ENCODE measurements at places on chromosomes 11 and 22.

DNA sequence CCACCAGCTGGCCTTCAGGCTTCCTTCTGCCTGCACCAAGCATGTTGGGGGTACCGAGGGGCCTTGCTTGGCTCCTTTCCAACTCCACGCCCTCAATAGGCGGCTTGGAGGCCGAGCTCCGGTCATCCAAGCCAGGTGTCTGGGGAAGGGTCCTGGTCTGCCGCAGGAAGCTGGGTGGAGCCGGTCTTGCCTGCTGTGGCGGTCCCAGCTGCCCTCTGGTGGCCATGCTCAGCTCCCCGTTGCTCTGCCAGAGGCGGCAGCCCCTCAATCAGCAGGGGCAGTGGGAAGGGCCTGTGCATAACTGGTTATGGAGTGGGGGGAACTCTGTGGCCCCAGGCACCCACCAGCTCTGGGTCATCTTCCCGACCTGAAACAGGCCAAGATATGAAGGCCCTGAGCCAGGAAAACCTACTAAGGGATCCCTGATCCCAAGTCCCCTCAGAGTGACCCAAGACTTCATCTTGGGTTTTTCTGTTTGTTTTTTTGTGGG lies 3.2 kb downstream of the ARVCF start:
- no peak for DNase-seq

DNA sequence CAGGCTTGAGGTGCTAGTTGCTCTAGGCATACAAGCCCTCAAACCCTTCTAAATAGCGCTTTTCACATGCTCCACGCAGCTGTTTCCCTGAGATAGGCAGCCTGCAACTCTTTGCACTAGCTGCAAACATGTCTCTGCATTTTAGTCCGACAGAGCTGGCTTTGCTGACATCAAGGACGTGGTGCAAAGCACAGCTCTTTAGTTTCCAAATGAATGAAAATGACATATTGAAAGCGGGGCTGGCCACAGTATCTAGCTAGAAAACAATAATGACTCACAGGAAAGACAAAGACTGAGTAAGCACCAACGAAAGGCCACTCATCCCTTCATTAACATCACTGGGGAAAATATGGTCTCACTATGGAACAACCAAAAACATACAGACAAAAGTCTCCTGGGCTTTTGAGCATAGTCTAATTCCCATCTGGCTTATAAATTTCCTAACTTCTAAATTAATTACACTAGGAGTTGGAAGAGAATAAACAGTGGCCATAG lies 15.3 kb upstream of the ZC3H12C start:
- DNase-seq = no peak

DNA sequence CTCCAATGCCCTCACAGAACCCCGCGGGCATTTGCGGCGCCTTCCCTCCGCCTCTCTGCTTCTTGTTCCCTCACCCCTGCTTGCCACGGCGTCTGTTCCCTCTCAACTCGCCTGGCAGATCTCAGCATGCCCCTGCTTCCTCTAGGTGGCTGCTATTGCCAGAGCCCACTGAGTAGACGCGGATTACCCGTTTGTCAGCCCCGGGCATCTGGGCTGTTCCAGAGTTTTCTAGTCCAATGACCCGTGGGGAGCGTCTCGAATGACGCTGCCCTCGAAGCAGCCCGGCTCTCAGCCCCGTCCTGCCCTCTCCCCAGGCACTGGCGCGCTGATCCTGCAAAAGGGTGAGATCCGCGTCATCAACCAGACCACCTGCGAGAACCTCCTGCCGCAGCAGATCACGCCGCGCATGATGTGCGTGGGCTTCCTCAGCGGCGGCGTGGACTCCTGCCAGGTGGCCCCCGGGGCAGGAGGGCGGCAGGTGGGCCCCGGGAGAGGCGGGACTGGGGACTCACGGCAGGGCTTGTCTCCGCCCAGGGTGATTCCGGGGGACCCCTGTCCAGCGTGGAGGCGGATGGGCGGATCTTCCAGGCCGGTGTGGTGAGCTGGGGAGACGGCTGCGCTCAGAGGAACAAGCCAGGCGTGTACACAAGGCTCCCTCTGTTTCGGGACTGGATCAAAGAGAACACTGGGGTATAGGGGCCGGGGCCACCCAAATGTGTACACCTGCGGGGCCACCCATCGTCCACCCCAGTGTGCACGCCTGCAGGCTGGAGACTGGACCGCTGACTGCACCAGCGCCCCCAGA lies 49.7 kb downstream of the ST14 start:
- no peak for DNase-seq

GRCh38 chr22:46580940-46581537 lies 39.1 kb upstream of the GRAMD4 start:
- DNase-seq = no peak

GRCh38 chr11:110019675-110020074 lies 73.5 kb upstream of the ZC3H12C start:
- no peak for DNase-seq

- no peak for DNase-seq
Measured at GRCh38 chr11:65958774-65959420, 2.6 kb upstream of the SART1 start.

DNA sequence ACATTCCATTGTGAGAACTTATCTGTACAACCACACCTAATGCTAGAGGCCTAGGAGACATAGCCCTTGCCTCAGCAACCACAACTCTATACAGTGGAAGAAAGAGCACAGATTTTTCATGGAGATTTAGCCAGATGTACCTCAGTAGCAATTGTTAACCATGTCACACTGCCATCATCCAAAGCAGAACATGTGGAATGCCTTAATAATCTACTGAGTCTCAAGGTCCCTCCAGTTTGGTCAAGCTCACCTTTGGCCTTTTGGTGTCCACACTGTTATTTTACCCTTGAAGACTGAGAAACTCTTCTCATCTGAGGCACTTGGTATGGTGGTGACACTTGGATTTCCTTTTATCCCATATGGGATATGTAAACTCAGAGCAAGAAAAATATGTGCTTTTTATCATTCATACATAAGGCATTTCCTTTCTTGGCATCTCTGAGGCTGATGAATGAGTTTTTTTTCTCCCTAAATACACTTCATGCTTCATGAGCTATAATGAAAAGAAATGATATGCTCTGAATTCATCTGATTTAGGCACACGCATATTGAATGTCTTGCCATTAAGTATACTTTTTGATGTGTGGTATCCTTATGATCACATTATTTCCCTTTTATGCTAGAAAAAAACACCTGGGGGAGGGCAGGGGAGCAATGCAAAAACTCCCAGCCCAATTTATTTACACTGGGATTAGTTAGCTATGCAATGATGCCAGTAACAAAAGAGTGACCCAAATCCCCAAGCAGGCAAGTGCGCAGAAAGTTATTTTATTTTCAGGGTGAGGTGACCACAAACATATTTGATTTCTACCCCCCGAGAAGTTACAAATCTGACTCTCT lies 63.3 kb upstream of the ME3 start:
- no peak for DNase-seq

DNA sequence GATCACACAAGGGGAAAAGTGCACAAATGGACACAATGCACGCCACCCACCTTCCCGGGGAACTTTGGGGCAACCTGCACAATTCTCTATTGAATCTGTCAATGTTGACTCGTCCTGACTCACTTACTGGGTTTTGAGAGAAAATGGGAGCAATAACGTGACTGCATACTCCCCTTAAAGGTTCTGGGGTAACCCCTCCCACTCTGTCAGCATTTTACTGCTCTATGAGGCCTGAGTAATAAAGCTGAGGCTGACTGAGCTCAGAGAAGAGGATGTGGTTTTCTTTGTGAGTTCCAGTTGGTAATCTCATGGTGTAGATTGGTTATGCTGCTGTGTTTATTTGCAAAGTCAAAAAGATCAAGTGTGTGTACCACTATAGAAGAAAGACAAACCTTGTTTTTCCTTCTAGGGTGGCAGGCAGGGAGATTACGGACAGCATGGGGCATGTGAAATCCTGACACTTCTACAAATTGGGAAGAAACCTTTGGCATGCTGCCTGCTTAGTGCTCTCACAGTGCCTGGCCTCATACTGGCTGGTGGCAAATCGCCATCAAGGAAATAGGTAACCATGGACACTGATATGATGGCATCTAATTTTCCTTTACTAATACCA lies 16.1 kb upstream of the APOA1 start:
- no peak for DNase-seq

- no peak for DNase-seq
Measured at GRCh38 chr11:63882555-63883242, 34.3 kb downstream of the RCOR2 start.

DNA sequence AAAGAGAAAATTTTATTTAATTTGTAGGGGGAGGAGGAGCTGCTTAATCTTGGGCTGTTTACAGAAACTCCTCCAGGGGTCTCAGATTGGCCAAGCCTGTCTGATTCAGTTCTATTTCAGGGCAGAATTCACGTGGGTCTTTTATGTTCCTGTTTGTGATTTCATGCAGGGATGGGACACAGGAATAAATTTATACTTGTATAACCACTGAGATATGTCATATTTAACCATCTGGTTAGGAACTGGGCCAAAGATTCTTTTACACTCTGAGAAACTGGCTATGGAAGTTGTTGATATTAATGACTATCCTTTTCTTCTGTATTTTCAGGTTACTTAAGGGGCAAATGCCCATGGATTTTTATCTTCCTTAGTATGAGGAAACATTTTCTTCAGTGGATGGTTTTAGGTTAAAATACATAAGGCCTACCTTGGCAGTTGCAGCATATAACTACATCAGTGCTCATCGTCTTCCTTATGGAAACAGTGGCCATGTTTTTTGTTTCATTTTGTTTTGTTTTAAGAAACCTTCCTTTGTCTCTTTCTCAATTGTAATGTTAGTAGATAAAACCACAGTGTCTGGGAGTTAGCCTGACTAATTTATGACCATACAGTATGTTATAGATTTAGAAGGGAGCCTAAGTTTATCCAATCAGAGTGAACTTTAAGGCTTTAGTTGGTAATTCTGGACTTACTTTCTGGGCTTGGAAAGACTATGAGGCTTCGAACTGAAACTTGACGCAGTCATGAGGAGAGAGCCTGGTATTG lies 132.4 kb upstream of the ANO3 start:
- no peak for DNase-seq

DNA sequence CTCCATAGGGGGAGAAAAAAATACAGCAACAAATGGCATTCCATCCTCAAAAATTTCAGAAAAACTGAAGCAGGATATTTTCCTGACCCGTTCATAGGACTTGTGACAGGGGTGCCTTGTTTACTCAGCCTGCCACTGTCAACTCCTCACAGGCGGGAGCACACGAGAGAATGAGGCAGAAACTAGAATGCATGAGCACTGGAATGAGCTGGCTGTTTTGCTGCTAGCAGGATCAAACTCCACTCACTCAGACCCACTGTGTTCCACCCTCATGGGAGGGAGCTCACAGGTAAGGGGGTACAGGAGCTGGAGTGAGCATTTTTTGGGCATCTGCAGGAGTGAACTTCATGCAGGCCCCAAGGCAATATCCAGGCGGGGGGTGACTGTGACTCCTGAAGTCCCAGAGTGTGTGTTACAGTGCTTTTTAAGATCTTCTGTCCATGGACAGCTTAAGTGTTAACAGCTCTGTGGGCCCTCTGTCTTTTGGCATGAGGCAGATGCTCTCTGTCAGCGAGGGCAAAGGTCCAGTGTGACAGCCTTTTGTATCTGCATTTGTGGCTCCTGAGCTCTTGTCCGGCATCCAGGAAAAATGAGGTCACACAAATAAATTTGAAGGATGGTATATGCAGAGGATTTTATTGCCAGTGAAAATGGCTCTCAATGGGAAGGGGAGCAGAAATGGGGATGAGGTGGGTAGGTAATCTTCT lies 905.7 kb upstream of the TENM4 start:
- DNase-seq = no peak

DNA sequence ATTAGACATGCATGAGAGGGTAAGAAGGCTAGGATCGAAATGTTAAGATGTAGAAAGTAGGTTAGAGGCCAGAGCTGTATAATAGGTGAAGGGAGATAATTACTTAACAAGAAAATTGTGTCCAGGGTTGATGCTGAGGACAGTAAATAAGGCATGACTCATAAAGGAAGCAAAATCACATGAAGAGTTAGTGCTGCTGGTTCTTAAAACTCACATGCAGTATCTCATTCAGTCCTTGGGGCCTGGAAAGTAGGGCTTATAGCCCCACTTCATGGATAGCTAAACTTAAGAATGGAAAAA lies 130.2 kb downstream of the NCAM1 start:
- DNase-seq = no peak

DNA sequence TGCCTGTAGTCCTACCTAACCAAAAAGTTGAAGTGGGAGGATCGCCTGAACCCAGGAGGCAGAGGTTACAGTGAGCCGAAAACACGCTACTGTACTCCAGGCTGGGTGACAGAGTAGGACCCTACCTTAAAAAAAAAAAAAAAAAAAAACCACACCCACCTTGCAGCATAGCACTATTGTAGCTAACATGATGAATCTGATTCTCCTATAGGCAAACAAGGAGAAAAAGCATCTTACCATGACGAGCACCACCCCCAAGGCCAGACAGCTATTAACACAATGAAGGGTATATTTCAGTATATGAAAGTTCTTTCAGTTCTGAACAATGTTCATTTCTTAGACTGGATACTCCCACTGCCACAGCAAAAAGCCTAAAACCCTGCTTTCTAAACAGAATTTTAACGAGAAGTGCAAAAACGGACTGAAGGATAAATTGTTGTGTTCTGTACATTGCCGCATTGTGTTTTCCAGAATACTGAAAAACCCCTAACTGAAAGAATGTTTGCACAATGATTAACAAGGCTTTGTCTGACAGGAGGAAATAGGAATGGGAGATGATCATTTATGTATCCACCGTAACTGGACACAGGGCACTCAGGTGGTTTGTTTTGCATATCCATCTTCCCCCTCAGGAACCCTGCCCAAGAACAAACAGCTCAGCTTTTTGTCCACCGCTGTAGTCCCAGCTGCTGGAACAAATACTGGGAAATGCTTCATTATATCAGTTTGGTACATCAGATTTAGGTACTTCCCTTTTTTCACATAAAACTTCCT lies 8.9 kb downstream of the PISD start:
- no peak for DNase-seq

DNA sequence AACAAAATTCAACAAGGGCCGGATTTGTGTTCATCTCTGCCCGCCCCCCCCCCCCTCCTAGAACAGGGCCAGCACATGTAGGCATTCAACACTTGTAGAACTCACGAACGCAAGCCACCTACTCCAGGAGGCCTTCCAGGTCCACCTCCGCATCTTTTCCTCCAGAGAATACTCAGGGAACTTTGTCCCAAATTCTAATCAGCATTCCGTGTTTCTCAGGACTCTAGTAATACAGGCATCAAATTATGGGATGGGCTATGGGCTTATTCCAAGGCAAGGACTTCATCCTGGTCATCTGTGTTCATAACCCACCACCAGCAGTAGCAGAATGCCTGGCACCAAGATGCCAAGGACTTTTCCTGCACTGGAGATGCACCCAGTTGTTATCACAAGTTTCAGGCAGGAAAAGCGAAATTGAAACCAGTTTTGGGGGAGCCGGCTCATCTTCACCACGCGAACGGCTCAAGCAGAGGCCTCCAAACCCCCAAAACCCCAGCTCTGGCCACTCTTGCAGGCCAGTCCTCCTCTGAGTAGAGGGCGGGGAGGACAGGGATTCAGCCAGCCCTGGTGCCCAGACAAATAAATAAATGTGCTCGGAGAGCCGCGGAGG lies 462 bp downstream of the UBE2L6 start:
- no peak for DNase-seq

DNA sequence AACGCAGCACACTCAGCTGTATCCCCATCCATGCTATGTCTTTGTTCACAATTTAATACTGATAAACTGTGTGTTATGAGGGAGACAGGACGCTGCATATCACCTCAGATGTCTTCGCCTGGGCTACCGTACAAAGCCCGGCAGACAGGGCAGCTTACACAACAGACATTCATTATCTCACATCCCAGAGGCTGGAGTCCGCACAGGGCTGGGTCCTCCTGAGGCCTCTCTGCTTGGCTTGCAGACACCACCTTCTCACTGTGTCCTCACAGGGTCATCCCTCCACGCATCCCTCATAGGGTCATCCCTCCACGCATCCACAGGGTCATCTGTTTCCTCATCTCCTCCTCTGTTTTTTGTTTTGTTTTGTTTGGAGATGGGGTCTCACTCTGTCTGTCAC lies 61.2 kb downstream of the SHANK2 start:
- no peak for DNase-seq
